ENCODE measurements at places on chromosomes 6 and 20.

DNA sequence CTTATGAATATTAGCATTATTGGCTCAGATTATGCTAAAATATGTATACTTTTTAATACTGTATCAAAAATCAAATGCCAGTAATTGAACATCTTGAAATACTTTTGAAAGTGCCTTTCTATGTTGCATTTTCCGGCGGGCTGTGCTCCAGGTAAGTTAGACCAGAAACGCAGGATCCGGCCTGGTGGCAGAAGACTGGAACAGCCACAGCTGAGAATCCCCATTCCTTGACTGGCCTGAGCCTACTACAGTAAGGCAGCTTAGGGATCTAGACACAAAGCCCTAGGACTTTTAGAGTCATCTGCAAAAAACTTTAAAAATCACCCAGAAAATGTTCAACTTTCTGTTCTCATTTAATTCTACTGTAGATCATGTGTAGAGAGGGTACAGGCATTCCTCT lies 138.8 kb upstream of the C6orf118 start:
- no peak for DNase-seq

GRCh38 chr6:41022294-41022693 lies 16.7 kb downstream of the UNC5CL start:
- no peak for DNase-seq

DNA sequence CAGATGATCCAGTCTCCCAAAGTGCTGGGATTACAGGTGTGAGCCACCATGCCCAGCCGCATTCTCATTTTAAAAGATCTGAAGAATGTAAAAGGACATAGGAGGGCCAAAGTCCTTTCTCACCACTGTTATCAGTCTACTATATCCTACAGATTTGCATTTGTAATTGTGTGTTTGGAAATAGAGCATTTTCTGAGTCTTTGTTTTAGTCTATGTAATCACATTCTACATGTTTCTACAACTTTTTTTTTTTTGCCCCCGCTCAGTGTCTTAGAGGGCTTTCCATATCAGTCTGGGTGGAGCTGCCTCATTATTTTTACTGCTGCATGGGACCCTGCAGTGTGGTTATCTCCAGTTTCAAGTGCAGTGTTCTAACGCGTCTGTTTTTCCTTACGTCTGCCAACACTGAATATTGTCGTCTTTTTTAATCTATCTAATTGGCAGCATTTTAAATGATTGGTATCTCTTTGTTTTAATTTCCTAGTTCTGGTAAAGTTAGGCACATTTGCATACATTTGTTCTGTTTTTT lies 7.8 kb downstream of the CUL9 start:
- no peak for DNase-seq

GRCh38 chr6:161214722-161215121 lies 59.1 kb downstream of the AGPAT4 start:
- no peak for DNase-seq

DNA sequence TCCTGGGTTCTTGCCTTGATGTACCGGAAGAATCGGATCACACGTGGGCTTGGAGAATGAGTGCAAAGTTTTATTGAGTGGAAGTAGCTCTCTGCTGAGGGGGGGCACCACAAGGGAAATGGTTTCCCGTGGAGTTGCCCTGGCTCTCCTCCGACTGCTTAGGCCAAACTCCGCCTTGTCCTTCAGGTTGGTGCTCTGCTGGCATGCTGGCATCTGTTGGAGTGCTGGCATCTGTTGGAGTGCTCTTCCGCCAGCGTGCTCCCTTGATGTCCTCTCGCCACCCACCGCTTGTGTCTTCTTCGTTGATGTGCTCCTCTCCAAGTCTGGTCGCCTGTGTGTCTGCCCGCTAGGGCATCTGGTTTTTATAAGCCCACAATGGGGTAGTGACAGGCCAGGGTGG lies 317.1 kb upstream of the HSF2 start:
- DNase-seq: no peak

DNA sequence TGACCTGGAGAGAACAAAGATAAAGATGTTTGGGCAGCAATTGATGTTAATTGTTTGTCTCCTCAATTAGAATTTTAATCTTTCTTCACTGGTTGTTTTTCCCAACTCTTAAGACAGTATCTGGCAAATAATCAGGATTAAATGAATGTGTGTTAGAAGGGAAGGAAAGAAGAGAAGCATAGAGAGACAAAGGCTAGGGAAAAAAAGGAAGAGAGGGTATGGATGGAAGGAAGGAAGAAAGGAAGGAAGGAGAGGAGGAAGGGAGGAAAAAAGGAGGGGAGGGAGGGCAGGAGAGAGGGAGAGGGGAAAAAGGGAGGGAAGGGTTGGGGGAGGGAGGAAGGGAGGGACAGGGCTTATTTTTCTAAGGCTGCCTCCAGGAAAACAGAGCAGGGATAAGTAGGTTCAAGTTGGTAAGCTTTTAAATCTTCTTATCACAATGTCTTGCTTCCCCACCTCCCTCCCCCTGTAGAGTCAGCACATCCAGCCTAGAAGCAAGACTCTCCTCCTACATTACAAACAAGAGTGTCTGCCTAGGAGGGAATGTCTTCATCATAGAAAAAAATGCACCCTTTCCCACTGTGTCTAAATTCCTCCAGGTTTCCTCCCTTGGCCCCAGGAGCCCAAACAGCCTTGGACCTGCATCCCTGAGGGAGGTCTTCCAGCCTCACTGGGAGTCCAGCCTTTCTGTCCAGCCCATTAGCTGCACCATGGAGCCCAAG lies 447.8 kb upstream of the JARID2 start:
- no peak for DNase-seq

Measured in CD4-positive, alpha-beta T cell treated with Interleukin-2 at 100 ng/mL for 4 hours (primary cell).